GF-D8 (cell line): ENCODE measurements at places on chromosomes 13 and 19.

DNA sequence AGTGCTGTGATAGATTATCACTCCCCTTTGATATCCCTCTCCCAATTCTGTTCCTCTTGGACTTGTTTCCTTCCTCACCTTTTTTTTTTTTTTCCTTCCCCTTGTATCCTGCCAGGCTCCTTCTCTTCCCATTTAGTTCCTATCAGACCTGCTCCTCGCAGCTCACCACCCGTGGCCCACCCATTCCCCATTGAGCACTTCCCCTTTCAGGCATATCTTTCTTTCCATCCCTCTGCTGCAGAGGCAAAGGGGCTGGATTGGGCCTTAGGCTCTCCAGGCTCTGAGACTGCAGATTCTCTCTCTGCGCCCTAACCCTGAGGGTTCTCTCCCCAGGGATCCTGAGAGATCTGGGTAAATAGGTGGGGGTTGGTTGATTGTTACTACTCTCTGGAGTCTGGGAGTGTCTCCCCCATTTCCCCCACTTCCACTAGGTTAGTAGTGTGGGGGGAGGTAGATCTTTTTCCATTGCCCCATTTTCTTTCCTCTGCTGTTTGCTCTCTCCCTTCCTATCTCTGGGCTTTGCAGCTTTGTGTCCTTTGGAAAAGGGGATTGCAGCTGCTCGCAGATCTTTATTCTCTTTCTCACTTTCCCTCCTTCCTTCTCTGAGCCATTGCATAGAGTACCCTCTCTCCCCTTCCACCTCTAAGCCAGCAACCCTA is 2.3 kb downstream of the ARHGAP35 start:
- DNase-seq: no peak

GRCh38 chr19:43589678-43590077 is 6.3 kb downstream of the IRGQ start:
- DNase-seq: no peak

GRCh38 chr13:35354285-35354684 is 122.2 kb downstream of the MAB21L1 start:
- DNase-seq: no peak

GRCh38 chr19:18865973-18866799 is 29.8 kb downstream of the CERS1 start:
- DNase-seq: no peak

- no peak for DNase-seq
Measured at GRCh38 chr19:49701271-49701786, 10.4 kb downstream of the CPT1C start.

DNA sequence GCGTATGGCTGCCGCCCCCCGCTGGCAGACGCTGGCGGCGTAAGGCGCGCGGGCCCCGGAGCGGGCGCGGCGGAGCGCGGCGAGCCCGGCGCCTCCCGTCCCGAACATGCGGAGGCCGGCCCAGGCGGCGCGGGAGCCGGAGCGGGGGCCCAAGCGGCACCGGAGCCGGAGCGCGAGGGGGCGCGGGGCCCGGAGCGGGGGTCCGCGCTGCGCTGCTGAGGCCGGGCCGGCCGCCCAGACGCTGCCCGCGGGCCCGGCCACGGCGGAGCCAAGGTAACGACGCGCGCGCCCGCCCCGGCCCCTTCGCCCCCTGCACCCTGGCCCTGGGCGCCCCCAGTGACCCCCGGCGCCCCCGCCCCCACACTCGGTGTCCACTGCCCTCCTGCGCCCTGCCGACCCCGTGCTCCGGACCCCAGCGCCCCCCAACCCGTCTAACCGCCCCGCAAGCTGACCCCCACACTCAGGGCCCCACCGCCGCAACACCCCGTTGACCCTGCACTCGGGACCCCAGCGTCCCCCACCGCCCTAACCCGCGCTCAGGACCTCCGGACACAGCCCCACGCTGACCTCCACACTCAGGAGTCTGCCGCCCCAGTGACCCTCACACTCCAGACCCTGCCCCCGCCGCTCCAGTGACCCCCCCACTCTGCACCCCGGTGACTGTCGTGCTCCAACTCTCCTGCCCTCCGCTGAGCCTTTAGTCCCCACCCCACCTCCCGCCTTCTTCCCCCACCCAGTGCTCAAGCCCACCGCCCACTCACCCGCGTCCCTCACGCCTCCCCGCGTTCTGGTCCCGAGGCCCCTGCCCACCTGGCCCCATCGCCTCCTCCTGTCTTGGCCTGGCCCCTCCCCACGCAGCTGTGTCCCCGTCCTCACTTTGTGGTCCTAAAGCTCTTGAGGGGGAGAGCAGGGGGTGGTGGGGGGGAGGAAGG is at the start of gene CSNK1G2:
Gene CSNK1G2, plus strand, starts transcription at position 27 of the 932 bp plus-strand sequence. CDS start 28,601 bp downstream, outside the sequence.
- DNase-seq: no peak

- no peak for DNase-seq
Measured at GRCh38 chr19:32287811-32288227, 57.6 kb upstream of the ZNF507 start.

DNA sequence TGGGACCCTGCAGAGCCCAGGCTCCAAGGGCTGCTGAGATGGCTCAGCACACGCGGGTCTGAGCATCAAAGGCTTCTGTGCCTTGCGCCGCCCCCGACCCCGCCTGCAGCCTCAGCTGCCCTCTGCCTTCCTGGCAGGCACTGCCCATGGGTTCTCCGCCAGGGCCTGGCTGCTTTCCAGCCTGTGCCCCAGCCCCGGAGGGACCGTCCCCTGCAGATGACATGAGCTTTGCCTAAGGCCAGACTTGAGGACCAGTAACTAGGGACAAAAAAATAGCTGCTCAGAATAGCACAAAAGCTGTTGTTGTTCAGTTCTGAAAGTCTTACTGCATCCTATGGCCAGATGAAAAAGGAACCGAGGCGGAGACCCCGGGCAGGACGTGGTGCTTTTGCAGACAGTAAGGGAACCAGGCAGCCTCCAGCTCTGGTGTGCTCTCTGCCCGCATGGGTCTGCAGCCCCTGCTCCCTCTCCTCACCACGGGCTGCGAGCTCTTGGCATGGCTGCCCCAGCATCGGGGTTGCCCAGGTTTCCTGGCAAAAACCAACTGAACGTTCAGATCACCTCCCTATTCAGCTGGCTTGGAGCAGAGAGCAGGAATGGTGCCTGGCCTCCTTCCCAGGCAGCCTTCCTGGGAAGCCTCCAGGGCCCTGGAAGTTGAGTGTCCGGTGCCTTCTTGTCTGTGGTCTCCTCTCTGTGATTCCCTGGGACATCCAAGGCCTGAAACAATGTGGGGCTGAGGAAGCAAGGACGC is 12.5 kb upstream of the CFAP97D2 start:
- DNase-seq: no peak

DNA sequence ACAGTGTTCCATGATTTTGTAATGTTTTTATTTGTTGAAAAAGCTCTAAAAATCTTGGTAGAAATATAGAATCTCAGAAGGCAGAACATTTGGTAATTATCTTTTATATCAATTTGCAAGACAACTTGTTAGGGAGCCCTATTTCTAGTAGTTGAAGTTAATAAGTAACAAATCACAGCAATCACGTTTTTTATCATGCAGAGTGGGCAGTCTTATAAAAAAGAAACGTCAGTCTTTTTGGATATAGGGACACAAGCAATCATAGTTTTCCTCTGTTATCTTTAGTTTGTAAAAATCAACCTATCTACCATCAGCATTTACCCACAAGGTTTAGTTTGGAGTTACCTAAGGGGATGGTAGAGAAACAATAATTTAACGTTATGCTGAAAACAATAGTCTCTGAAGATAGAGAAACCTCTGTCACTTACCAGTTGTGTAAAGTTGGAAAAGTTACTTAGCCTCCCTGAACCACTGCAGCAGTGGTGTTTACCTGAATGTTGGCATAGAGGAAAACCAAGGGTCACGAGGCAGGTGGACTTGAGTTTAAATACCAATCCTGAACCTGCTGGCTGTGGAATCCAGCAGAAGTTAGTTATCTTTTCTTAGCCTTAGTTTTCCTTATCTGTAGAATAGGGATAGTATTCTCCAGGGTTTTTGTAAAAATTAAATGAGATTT is 192.8 kb downstream of the GGACT start:
- no peak for DNase-seq

GRCh38 chr19:35785339-35785627 is 9.9 kb downstream of the ARHGAP33 start:
- DNase-seq: no peak

DNA sequence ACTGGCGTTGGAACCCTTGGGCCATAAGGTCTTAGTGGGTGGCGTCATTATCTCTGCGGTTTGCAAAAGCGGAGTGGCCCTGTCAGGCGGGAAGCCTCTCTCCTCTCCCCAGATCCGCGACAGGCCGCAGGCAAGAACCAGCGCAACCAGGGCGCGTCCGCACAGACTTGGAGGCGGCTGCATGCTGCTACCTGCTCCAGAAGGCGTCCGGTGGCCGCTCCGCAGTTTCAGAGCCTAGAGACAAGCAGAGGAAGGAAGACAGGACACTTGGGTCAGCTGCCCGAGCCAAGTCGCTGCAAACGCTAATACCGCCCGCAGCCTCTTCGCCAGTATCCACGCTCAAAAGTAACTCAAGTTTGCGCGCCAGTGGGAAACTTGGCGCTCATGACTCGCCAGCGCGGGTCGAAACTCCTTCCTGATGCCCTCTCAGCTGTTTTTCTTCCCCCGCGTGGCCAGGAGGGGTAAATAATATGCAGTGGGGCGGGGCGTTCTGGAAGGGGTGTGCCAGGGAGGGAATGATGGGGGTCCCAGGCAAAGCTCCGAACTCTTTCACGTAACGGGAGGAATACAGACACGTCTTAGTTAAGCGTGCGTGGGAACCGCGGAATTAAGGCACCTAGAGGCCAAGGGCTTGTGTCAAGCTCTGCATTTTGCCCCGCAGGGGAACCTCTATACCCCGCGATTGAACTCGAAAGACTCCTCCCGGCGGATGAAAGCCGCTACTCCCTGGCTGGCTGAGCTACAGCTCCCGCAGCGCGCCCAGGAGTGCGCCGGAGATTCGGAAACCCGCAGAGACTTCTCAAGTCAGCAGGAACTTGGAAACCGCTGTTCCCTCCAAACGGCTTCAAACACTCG is at the start of gene EDNRB:
Gene EDNRB, minus strand, starts transcription at position 441 of the 855 bp plus-strand sequence. Its CDS starts 258 bp downstream, at position 183.
- no peak for DNase-seq

DNA sequence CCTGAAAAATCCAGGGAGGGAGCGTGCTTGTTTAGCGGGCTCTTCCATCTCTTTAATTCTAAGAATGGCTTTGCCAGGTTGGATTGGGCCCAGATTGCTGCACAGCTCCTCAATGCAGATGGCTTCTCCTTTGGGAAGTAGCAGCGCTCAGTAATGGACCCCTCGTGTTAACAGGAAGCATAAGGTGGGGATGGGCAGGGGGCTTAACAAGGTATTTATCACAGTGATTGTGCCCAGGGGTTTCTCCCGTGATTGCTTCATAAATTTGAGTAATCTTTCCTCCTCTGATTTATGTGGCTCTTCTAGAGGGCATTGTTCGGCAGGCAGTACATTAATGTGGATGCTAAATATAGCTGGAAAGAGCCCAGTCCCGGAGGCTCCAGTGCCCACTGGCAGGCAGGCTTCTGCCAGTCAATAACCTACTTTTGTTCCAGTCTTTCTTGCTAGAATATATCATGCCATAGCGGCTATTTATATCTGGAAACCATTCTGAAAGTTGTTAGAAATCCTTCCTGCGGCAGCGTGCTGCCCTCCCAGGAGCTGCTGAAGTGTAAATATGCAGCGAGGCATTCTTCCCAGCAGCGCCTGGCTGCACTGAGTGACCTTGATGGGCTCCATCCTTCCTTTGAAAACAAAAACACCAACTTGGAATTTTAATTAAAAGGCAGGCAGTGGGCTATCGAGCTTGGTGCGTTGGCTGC is 65.0 kb downstream of the FGF9 start:
- no peak for DNase-seq

DNA sequence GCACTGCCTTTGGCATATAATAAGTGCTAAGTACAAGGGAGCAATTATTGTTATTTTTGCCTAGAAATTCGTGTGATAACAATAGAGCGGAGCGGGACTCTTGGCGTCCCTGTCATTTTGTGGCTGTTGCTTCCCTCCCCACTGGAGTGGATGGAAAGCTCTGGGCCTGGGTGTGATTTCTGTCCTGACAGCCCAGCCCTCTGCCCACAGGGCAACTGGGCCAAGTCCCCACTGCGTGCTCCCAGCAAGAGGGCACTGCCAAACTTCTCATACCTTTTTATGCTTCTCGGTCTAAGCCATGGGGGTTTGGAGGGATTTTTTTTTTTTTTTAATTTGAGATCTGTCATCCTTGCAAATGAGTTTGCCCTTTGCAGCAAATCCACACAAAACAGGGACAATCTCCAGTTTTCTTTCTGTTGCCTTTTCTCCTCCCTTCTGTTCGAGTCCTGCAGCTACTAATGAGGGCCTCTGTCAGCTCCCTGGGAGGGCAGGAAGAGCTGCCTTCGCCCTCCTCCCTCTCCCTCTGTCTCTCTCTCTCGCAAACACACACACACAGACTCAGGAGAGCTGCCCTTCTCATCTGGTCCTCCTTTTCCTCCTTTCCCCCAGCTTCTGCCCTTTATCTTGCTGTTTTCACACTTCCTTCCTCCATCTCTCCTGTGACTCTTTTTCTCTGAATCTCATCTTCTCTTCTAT is 103.9 kb downstream of the DNAJC15 start:
- no peak for DNase-seq

DNA sequence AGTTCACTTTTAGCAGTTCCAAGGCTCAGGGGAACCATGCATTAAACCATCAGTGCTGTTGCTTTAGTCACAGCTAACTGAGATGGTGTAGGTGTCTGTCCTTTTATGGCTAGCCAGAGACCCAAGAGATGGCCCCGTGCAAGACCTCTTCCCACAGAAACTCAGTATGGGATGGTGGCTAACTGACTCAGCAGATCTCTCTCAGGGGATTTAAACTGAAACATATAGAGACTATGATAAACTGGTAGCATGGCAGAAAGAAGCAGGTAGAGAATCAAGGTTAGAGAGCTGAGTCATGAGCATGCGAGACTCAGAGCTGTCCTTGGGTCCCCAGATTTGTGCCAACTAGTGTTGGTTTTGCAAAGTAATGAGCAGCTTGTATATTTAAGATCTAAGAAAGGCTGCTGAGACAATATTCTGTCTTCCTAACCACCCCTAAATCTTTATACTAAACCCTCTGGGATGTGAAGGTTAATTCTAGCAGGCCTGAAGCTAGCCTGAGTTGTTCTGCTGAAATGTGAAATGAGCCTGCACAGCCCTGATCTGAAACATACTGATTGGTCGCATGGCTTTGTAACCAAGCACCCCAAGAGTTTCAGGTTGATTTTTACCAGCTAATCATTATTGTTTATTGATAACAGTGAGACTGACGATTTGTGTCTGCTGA is 6.5 kb upstream of the SCEL start:
- DNase-seq: no peak

- DNase-seq: no peak
Measured at GRCh38 chr19:55389386-55390317, 3.9 kb downstream of the RPL28 start.

GRCh38 chr13:105670179-105670990 is 865.1 kb downstream of the EFNB2 start:
- DNase-seq: no peak

GRCh38 chr13:39928261-39928660 is 272.8 kb downstream of the COG6 start:
- no peak for DNase-seq

- no peak for DNase-seq
Measured at GRCh38 chr13:26743971-26744370, 16.6 kb downstream of the GPR12 start.

DNA sequence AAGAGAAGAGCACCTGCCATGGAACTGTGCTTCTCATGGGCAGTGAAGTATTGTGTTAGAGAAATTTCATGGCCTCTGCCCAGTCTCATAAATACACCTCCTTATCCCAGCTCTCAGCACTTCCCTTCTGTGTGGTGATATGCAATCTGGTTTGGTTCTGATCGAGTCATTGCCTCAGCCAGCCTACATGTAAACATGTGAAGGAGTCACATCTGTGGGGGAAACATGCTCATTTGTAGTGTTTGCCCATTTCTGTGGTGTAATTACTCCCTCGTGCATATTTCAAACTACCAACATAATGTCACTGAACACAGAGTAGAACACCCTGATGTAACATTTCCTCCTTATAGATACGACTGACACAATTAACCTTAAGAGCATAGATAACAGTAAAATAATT is 183.0 kb downstream of the DCT start:
- DNase-seq: no peak

- DNase-seq: peak; percentile 31
Measured at GRCh38 chr13:81017513-81018152, 676.7 kb upstream of the SPRY2 start.
